ENCODE measurements at places on chromosomes 13 and 19.

DNA sequence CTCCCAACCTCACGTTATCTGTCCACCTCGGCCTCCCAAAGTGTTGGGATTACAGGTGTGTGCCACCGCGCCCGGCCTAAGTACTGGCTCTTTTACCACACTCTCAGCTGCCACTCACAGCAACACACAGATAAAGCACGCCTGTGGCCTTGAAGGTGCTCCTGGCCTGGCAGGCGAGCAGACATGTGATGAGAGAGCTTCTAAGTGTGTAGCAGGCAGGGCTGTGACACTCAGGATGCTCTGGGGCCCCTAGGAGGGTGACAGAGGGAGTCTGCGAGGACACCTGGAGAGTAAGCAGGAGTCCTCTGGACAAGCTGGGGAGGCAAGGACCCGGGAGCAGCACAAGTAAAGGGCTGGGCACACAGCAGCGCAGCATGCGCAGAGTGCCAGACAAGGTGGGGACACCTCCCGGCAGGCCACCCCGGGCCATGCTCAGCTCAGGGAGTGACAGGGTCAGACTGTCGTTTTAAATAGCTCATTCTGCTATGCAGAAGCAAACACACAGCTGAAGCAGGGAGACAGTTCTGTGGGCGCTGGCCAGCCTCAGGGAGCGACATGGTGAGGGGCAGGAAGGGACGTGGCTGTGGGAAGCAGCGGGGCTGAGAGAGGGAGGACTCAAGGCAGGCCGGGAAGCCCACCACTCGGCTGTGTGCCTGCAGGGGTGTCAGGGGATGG, 26.5 kb downstream of the MED26 start:
- no peak for ATAC-seq

- no peak for ATAC-seq
Measured at GRCh38 chr13:97107815-97108529, 113.7 kb upstream of the OXGR1 start.

DNA sequence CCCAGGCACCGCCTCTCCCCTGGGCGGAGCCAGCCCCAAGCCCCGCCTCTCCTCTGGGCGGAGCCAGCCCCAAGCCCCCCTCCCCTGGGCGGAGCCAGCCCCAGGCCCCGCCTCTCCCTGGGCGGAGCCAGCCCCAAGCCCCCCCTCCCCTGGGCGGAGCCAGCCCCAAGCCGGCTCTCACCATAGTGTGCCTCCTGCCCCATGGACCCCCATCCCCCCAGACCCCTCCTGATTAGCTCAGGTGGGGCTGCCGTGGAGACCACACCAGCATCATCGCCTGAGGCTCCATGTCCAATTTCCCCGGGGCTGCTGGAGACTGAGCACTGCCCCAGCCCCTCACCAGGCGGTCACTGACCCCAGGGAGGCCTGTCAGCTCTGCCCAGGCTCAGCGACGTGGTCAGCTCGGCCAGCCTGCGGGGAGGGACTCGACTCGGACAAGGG, 4.2 kb upstream of the MADCAM1 start:
- ATAC-seq: no peak

DNA sequence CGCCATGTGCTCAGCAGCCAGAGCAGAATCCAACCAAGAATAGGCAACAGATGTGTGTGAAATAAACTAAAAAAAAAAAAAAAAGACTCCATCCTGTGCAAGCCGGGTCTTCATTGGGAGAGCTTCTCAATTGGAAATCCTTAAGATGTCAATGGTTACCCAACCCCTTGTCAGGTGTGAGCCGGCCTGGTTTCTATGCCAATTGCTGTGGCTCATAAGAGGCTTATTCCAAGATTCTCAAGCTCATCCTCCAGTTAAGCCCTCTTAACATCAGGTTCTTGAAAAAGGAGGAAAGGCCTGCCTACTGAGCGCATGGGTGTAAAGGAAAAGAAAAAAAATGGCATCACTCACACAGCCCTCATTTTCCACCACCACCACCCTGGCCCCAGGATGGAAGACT, 1084.6 kb downstream of the UQCRFS1 start:
- ATAC-seq: no peak

DNA sequence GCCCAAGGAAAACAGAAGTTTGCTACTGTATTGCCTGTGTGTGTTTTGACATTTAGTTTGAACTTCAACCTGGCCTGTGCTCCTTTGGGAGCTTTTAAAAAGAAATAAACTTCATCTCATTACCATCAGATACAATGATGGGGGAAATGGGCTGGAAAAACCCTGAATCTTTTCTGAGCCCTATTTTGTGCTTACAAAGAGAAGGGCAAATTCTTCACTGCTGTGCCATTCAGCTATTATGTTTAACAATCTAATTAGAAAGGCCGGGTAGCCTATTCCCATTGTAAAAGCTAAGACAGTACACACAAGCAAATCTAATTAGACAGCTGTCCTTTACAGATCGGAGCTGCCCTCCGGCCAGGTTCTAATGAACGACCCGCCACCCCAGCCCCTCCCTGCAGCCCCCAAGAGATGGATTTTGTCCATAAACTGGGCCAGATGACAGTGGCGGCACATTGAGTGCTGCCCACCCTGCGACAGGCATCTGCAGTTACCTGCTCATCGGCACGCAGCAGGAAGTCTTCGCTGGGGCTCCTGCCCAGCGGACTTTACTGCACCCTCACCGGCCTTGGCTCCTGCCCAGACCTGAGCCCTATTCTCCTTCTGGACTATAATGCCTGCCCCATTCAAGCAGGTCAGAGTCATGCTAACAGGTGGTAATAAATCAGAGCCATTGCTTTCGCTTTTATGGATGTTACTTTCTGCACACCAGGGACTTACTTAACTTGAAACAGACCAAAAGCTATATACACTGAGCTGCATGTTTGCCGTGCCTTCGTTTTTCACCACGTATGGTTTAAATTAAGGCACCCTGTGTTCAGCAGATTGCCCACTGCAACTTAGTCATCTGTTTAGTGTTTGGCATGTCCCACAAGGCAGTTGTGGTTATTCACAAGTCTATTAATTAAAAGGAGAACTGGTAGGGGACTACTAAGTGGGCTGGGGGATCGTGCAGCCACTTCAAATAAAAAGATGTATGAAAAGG, 549.6 kb downstream of the FGF9 start:
- no peak for ATAC-seq

DNA sequence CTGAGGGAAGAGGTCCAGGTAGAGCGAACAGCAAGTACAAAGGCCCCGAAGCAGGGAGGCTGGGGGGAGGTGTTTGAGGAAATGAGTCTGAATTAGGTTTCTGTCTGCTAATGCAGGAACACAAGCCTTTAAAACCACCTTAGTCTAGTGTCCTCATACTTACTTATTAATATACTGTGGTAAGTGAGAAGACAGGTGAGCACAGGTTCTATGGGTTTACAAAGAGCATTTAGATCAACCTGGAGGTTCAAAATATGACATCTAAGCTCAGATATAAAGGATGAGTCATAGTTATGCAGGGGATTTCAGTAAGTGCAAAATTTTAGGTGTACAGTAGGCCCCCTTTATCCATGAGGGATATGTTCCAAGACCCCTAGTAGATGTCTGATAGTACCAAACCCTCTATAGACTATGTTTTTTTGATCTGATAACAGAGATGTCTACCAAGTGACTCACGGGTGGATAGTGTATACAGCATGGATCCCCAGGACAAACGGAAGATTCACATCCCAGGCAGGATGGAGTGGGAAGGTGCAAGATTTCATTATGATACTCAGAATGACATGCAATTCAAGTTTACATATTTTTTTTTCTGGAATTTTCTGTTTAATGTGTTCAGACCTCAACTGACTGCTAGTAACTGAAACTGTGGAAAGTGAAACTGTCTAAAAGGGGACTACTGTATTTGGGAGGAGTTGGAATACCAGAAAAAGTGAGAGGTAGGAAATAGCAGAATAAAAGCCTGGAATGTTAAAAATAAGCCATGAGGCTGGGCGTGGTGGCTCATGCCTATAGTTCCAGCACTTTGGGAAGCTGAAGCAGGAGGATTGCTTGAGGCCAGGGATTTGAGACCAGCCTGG, 18.2 kb upstream of the MED4 start:
- no peak for ATAC-seq

DNA sequence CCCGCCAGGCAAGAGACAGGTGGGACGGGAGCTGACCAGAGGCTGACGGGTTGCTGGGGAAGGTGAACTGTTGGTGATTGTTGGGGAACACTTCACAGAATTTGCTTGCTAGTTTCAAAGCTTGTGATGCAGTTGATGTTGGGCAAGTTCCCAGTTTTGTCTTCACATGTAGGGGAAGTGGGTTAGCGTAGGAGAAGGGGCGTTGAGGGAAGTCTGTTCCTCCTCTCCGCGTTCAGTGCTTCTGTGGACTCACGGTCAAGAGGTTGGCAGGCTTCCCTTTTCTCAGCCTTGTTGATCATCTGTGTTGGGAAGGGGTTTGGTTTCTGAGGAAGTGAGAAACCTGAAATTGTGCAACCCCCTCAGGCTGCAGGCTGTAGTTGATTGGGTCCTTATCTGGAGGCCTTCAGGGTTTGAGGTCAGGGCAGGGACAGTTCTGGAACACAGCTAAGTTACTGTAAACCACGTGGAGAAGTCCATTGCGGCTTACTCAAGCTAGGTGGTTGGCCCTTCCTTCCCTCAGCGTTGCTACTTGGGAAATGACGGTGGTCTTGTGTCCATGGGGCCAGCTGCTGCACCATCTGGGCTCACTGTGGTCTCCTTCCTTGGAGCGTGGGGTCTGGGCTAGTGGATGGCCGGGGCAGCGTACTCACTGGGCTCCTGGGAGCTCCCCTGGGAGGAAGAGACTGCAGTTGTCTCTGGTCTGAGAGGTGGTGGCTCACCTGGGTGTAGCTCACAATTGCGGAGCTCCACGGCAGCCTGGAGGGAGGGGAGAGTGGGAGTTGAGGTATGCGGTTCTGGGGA, 7.5 kb downstream of the RPS9 start:
- no peak for ATAC-seq

DNA sequence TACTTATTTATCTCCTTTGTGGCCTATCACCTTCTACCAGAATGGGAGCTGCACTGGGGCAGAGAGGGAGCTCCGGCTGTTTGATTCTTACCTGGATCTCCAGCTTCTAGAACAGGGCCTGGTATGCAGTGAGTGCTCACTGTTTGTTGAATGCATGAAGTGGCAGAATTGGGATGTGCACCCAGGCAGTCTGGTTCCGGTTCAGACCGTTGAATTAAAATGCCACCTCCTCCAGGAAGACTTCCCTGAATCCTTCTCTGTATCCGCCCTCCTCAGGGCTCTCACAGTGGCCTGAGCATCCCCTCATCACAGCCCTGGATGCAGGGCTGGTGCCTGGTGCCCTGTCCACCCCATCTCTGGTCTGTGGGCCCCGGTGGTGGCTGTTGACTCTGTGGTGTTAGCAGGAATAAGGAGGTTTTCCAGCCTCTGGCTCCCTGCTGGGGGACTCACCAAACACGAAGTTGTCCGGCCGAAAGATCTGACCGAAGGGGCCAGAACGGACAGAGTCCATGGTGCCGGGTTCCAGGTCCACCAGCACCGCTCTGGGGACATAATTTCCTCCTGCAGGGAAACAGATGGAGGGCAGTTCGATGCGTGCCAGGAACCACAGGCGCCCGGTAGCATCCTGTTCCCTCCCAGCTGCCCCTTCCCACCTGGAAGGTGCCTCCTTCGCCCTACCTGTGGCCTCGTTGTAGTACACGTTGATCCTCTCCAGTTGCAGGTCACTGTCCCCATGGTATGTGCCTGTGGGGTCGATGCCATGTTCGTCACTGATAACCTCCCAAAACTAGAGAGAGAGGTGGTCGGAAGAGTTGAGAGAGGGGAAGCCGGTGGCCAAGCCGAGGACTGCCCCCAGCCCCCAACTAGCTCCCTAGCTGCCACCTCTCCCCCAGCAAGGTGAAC, 1.0 kb downstream of the TUBB4A start:
- no peak for ATAC-seq

DNA sequence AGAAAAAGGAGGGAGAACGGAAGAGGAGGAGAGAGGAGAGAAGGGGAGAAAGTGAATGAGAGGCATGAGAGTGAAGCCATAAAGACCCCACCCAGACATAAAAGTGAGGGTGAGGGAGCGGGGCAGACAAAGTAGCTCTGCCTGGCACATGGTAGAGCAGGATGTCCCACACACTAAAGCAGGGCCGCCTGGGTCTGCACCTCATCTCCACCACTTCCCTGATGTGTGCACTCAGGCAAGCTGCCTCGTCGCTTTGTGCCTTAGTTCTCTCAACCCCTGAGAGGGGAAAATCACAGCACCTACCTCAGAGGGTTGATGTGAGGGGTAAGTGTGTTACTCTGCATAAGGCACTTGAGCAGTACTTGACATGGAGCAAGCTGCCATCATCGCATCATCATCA, 488.1 kb downstream of the COG6 start:
- no peak for ATAC-seq

GRCh38 chr19:33396701-33397535, 23.4 kb downstream of the CEBPG start:
- no peak for ATAC-seq

DNA sequence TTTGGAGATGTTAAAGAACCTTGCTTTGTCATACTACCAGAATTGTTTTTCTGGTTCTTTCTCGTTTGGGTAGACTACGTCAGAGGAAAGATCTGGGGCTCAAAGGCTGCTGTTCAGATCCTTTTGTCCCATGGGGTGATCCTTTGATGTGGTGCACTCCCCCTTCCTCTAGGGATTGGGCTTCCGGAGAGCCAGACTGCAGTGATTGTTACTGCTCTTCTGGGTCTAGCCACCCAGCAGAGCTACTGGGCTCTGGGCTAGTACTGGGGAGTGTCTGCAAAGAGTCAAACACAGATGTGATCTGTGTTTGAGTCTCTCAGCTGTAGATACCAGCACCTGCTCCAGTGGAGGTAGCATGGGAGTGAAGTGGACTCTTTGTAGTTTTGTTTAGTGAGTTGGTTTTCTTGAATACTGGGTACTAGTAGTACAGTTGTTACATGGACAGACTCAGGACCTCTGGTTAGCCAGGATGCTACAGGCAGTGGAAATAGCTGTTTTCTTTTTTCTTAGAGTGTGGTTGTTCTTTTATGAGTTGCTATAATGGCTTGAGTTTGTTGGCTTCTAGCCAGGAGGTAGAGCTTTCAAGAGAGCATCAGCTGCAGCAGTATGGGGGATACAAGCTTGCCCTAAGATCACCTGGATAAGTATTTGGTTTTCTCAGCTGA, 34.4 kb downstream of the DNAJC15 start:
- no peak for ATAC-seq

- ATAC-seq: no peak
Measured at GRCh38 chr19:49210901-49211451, 53.4 kb downstream of the TRPM4 start.

GRCh38 chr13:64278493-64278892, 2862.8 kb upstream of the PCDH20 start:
- no peak for ATAC-seq

DNA sequence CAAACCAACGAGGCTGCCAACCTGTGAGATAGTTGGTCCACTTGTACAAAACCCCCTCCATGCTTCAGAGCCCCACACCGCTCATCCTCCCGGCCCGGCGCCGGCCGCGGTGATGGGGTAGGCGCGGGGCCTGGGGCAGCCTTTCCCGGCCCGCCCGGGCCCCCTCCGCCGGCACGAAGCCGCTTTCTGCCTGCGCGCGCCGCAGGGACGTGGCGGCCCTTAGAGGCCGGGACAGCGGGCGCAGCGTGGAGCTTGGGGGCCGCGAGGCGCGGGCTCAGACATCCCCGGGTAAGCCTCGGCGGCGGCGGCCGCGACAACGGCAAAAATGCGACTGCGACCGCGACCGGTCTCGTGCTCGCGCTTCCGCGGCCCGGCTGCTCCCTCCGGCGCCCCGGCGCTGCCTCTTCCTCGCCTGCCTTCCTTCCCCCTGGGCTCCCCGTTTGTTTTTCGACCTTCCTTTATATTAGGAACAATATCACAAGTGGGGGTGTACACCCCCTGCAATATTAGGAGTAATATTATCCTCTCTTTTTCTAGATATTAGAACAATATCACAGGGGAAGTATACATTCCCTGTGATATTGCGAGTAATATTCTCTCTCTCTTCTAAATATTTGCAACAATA, 53.9 kb upstream of the CEACAM21 start:
- peak; percentile 44 for ATAC-seq

All from motor neuron (in vitro differentiated cells).